ENCODE measurements at places on chromosomes 5 and 9.

- DNase-seq: no peak
Observed at GRCh38 chr5:17289681-17290539, 72.5 kb downstream of the BASP1 start.

DNA sequence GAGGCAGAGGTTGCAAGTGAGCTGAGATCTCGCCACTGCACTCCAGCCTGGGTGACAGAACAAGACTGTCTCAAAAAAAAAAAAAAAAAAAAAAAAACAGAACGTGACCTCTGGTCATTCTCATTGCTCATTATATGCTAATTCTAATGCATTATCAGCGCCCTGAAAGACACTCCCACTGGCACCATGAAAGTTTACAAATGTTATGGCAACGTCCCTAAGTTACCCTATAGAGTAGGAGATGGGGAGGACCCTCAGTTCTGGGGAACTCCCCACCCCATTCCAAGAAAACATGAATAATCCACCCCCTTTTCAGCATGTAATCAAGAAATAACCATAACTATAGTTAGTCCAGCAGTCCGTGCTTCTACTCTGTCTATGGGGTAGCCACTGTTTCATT, 48.9 kb upstream of the DENND4C start:
- no peak for DNase-seq

- no peak for DNase-seq
Observed at GRCh38 chr5:143061161-143061945, 291.2 kb downstream of the ARHGAP26 start.

DNA sequence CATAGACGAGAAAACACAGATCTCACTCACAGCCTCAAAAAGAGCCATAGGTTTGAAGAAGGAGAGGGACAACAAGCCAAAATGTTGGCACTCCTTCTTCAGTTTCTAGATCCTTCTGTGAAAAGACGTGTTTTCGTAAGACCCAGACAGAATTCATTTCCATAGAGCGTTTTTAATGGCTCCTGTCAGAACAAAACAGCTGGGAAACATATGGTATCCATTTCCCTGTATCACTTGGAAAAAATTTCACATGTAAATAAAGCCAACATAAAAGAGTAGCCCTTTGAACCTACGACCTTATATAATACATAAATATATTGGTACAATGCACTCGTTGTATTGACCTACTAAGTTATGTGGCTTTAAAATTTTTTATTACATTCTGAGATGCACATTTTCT, 108.1 kb downstream of the SNCAIP start:
- DNase-seq: no peak

DNA sequence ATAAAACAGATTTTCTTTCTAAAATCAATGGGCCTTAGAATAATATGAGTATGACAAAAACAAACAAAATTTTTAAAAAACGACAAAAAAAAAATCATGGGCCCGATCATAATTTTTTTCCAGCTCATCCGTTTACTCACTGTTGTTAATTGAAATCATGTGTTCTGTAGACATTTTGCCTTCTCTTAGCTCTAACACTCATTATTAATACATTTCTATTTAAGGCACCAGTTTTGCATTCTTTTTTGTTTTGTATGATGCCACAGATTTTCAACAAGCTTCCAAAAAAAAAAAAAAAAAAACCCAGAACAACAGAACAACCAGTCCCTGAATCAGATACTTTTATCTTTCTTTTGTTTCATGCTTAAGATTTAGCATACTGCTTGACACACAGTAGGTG, 86.4 kb downstream of the PRLR start:
- DNase-seq: no peak

- no peak for DNase-seq
Observed at GRCh38 chr5:110738503-110738811, 350 bp upstream of the SLC25A46 start.

DNA sequence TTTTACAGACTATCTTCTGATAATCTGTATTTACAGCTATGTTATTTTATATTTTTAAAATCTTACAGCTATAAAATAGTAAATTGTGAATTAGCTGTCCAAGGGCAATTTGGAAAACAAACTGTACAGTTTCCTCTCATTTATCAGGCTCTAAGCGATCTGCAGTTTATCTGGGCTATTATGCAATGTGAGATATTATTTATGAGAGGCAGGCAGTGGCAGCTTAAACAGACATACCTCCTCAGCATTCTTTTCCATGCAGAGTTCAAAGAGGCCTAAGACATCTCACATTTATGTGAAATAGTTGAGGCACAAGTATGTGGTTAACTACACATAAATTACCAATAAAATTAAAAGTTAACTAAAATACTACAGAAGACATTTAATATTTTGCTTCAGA, 10.2 kb downstream of the NIPSNAP3B start:
- no peak for DNase-seq

DNA sequence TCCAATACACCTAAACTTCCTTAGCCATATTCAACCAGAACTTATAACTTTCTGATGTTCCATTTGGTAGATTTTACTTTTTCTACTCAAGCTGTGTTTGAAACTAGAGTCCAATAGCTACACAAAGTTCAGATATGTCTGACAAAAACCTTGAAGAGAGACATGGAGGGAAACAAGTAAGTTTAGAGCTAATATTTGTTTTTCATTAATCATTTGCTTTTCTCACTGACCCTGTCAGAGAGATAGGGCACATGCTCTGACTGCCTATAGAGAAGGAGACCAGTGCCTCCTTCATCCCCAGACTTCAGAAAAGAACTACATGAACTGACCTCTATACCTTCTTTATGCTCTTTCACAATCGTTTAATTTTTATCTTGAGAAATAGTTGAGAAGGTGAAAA, 157.0 kb upstream of the PPP1R2B start:
- no peak for DNase-seq

GRCh38 chr9:91775011-91775707, 174.9 kb downstream of the ROR2 start:
- peak; percentile 66 for DNase-seq

DNA sequence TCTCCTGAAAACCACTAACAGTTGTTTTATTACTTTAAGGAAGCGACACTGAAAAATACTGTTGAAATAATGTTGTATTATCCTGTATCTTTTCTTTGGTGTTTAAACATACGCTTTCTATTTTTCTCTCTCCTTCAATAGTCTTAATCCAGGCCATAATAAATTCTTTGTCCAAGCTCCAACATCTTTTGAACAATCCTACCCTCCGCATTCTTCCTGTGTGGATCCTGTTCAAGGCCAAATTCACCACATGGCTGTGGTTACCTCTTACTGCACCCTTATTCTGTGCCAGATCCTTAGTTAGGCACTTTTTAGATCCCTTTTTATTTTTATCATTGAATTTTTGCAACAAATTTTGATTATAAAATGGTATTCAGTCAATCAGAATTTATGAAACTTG, 1691.5 kb downstream of the MAT2B start:
- no peak for DNase-seq

DNA sequence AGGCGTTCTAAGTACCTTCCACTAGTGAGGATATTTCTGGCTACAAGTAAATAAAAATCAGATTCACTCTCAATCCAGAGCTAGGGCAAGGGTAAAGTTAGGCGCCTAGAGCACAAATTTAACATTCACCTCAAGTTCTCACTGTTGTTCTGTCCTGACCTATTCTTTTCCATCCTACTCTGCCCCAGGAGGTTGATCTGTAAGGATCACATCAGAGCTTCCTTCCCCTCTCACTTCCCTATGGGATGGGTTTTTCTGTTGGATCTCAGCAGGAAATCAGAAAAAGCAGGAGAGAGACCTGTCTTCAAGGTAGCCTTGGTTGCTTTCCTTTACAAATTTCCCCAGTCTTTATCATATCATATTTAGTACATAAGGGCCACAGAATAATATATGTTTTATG, 316.7 kb downstream of the GABRG2 start:
- no peak for DNase-seq

DNA sequence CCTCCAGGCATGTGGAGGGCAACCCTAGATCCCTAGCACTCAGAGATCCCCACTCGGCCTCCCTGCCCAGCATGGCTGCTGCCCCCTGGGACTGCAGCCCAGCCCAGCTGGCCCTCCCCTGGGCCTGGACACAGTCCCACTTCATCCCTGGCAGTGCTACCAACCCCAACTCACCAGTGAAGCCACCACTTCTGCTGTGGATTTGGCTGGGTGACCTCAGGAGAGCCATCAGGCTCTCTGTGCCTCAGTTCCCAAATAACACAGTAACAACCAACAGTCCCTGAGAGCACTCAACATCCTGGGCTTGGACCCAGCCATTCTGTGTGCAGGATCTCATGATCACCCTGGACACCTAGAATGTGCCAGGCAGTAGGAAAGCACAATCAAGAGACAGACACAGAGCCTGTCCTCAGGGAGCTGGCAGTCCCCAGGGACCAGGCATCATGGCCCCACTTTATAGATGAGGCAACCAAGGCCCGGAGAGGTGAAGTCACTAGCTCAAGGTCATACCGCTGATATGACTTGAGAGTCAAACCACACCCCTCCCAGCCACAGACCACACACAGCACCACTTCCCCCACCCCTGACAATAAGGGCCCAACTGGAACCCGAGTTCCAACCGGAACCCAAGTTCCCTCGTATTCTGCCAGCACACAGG, 4.7 kb upstream of the PSMB7 start:
- DNase-seq: no peak

All from activated CD4-positive, alpha-beta T cell treated with anti-CD3 and anti-CD28 coated beads, Interleukin-2, amount 50 U/mL, for 48 hours (primary cell).